ENCODE measurements at places on chromosomes 1 and 21. TPM values are rescaled to one million over a fixed set of nuclear protein-coding genes. Genes with fewer than 3 reads are reported as not detected.

The RNU1-2 gene
- total RNA-seq = 19,908 TPM

The RASAL2 gene
- 25.5 TPM for total RNA-seq

DNA sequence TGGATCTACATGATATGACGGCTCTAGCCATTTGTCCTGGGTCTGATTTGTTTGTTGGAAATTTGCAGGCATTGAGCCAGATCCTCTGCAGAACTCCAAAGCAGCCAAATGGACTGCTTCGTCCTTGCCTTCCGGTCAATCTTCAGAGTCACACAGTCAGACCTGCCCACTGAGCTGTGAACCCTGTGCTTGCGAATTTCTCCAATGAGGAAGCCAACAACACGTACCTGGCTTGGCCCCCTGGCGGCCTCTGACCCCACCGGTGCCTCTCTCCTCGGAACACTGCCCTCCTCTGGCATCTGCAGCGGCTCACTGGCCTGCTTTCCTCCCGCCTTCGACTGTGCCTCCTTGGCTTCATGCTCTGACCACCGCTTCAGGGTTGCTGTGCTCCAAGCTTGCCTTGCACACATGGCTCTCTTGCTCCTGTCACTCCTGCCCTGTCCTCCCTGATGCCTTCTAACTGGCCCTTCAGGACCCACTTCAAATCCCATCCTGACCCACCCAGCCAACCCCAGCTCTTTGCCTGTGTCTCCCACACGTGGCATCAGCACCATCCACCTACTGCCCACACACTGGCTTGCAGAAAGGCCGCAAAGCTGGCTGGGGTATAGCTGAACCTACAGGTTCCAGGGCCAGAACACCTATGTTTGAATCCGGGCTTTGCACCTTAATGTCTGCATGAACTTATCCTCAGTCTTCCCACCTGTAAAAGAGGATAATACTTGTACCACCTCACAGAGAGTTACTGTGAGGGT, 128.2 kb downstream of the KCNN3 start:
- H3K36me3 ChIP-seq = no peaks in the 10 kb centered on the region
- H3K27ac ChIP-seq = no peak overlapping the region
- peaks cover under 1% of the 10 kb centered on the region for H3K4me1 ChIP-seq
- no peak overlapping the region for H3K4me3 ChIP-seq

DNA sequence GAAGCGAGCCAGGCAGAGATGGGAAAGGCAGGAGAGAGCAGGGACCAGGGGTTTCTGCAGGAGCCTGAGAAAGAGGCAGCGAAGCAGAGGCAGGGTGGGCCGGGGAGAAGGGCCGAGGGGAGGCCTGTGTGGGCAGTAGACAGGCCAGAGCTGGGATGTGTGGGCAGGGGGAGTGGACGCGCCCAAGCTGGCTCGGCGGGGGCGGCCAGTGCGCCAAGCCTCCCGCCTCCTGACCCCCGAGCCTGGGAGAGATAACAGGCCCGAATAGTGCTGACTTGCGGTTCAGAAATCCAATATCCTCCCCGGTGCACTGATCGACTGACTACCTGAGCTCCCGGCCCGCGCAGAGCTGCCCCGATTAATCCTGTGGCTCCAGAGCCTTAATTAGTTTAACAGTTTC, 41.9 kb downstream of the AHDC1 start:
- H3K27ac ChIP-seq = peak overlapping the region; percentile 96
- DNase-seq = no peak
- H3K4me1 ChIP-seq = peaks cover 99% of the 10 kb centered on the region
- H3K36me3 ChIP-seq = no peaks in the 10 kb centered on the region
- H3K27me3 ChIP-seq = no peaks in the 10 kb centered on the region

DNA sequence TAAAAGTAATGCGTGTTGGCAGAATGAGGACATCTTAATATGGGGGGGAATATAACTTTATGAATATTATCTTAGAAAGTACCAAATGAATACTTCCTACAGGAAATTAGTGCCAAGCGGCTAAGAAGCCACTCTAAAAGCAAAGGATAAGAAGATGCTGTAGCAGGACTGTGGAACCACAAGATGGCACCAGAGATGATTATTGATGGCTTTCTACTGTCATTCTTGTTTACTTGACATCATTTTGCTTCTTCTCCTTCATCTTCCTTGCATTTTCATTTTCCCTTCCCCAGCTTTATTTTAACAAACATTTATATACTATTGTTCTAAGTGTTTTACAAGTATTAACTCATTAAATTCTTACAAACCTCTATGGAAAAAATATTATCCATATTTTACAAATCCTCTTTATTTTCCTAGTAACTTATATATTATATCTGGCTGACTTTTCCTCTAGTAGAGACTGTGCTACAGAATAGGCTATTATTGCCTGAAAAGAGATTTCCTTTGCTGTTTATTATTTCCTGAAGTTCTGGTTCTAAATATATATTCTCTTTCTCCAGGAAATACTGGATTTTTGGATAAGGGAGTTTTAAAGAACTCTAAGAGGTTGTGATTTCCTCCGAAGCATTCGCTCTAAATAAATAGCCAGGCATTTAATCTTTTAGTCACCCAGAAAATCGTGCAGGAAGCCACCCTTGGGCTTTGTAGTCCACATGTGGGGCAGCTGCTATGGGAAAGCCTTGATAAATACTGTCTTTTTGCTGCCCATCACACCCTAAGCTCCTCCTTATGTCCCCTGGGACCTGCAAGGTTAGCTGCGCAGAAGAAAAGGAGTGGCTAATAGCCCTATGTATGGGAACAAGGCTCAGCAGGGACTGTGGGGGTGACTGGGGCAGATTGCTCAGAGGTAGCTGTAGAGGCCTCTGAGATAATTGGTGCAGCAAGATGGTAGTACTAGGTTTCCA, 69.8 kb downstream of the TPR start:
- no peak overlapping the region for H3K27ac ChIP-seq
- H3K36me3 ChIP-seq = no peaks in the 10 kb centered on the region
- H3K4me3 ChIP-seq = no peak overlapping the region
- H3K4me1 ChIP-seq = no peaks in the 10 kb centered on the region
- DNase-seq = no peak
